Testis (tissue), 5 donors: ENCODE measurements at places on chromosomes 16 and 17. TPM values are rescaled to one million over a fixed set of nuclear protein-coding genes. Genes with fewer than 3 reads are reported as not detected.

NOG gene
- polyA plus RNA-seq, result 0.92 TPM

FBXO39 gene
- polyA plus RNA-seq, result 62.0 TPM

AANAT gene
- 4.4 TPM for polyA plus RNA-seq

USP7 gene
- polyA plus RNA-seq, result 172 TPM

C16orf92 gene
- polyA plus RNA-seq, result 20.3 TPM

SPEM1 gene
- polyA plus RNA-seq, result 67.7 TPM

CCL13 gene
- 5.2 TPM for polyA plus RNA-seq

STAC2 gene
- polyA plus RNA-seq, result 1.1 TPM

HOXB3 gene
- polyA plus RNA-seq, result 11.4 TPM

BEAN1 gene
- polyA plus RNA-seq, result 18.0 TPM

TTLL6 gene
- 70.9 TPM for polyA plus RNA-seq

TMEM235 gene
- not detected for polyA plus RNA-seq

GNGT2 gene
- 2.2 TPM for polyA plus RNA-seq

ABAT gene
- 25.3 TPM for polyA plus RNA-seq

ABCC12 gene
- polyA plus RNA-seq, result 24.6 TPM
